ENCODE measurements at places on chromosomes 11 and 22.
A peak's percentile ranks its signal among the peaks of the same experiment; 100 is the strongest.

- no peak for DNase-seq
These were observed 25.2 kb upstream of the PTPRJ start for GRCh38 chr11:47955061-47955755.

GRCh38 chr11:68950270-68950669, 30.5 kb downstream of the MRGPRD start:
- DNase-seq, result no peak

- no peak for DNase-seq
These were observed 13.2 kb downstream of the PHLDB1 start for GRCh38 chr11:118620529-118621070.

- DNase-seq, result peak; percentile 37
These were observed 26.2 kb downstream of the TCP11L1 start for GRCh38 chr11:33065445-33066178.

DNA sequence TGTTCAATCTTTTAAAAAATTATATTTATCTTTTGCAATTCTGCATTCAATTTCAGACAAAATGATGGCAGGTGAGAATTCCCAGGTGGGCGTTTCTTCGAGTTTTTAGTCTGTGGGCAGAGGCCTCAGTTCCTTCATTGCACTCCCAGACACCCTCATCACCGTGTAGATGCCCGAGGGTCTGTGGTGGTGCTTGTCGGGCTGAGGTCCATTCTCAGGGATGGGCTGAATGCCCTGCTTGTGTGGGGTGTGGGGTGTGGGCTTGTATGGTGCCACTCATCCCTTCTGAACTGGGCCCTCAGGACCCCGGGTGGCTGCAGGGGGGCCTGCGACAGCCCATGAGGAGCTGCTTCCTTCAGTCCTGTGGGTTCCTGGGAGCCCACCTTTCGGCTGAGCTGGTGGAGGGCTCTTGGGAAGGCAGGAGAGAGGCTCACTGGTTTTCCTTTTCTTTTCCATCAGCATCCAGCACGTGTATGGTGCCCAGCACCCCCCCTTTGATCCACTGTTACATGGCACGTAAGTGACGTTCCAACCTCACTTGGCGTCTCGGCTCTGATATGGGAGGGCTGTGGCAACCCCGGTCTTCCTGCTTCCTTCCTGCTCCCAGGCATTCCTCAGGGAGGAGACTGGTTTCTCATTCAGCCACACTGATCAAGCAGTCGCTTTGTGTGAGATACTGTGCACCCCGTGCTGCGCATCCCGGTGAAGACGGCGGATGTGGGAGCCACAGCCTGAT, 29.8 kb downstream of the TBC1D22A start:
- DNase-seq, result no peak

GRCh38 chr11:34798985-34799384, 117.2 kb downstream of the APIP start:
- DNase-seq, result no peak

DNA sequence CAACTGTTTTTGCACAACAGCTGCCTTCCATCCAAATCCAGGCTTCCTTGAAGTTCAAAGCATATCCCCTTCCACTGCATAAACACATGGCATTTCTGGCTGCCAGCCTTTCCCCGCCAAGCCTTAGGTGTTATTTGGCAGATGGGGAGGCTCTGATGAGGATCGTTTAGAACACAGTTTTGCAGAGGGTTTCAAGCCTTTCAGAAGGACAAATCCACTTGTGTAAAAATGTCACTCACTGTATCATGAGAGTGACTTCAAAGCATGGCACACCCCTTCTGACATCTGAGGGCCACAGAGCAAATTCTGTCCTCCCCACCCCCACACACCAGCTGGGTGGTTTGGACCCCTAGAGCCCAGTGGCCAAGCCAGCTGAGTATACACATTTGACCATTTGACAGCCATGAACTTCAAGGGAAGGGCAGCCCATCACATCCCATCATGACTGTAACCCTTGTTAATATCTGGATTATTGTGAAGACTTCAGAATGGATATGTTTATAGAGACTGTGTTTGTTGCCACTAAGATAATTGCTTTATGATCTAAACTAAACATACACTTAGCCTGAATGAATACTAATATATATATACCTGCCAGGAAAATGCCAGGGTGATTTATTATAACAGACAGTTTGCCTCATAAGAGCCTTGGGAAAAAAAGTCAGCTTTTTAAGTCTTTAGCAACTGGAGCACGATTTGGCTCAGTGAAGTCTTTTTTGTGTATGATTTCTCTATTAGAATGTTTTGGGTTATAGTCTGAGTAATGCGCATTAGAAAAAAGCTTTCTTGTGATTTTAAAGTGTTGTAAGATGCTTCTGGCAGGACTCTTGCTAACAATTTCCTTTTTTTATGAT, 31.9 kb downstream of the FBLN1 start:
- DNase-seq, result no peak

- DNase-seq, result no peak
These were observed 59.6 kb downstream of the MAPK1 start for GRCh38 chr22:21807544-21808529.

DNA sequence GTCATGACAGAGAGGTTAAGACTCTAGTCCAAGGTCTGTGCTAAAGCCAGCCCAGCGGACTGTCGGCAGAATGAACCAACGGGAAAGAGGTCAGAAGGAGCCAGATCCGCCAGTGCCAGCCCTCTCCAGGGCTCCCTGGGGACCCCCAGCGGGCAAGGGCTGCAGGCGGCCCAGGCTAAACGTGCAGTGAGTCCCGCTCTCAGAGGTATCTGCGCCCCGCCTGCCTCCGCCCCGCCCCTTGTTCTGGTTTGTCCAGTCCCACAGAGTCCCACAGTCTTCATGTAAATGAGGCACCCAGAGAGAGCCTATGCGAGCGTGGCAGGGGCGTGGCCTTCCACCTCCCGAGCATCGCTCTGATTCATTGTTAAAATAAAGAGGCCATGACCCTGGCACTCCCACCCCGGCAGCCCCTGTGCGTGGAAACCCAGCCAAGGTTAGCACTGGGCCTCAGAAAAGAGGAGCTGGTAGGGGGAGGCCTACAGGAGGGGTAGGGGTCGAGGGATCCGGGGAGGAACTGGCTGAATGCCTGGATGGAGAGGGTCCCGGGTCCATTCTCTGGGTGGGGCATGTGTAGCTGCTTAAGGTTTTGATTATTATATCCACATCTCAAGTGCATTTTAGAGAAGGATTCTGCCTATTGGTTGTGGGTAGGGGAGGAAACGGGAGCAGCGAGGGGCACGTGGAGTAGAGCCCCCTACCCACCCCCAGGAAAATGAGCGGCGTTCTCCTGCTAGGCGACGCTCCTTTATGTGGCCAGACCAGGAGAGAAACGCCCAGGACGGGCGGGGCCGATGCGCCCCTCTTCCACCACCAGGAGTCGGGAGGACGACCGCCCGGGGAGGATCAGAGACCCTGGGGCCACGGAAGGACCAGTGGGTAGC, at the start of gene TRIOBP:
Gene TRIOBP, plus strand, starts transcription at position 392 of the 881 bp plus-strand sequence. CDS start 4,318 bp downstream, outside the sequence.
- peak; percentile 67 for DNase-seq

GRCh38 chr11:21614961-21615360, 577.9 kb upstream of the ANO5 start:
- no peak for DNase-seq

- DNase-seq, result no peak
These were observed 53.3 kb downstream of the TPBGL start for GRCh38 chr11:75293903-75294302.

- no peak for DNase-seq
These were observed 13.3 kb upstream of the CD81 start for GRCh38 chr11:2363577-2364370.

DNA sequence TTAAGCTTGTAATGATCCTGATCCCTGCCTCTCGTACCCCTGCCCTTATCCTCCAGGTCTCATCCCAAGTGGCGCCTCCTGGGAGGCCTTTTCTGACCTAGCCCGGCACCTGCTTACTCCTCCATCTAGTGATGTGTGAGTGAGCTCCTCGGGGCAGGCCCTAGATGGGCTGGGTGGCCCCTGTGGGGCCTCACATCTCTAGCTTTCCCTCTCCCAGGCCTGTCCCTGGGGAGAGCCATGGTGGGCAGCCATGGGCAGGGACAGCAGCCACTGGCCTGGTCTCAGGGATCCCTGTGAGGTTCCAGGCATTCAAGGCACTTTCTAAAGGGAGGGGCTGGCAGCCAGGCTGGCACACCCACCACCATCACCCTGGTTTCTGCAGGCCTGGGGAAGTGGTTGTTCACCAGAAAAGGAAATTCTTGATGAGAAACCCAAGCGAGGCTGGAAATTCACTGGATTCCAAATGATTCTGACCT, 27.9 kb downstream of the GNAZ start:
- DNase-seq, result no peak

- no peak for DNase-seq
These were observed 175.9 kb downstream of the NTM start for GRCh38 chr11:131546218-131546895.

GRCh38 chr11:103545551-103545950, 436.3 kb downstream of the DYNC2H1 start:
- no peak for DNase-seq

DNA sequence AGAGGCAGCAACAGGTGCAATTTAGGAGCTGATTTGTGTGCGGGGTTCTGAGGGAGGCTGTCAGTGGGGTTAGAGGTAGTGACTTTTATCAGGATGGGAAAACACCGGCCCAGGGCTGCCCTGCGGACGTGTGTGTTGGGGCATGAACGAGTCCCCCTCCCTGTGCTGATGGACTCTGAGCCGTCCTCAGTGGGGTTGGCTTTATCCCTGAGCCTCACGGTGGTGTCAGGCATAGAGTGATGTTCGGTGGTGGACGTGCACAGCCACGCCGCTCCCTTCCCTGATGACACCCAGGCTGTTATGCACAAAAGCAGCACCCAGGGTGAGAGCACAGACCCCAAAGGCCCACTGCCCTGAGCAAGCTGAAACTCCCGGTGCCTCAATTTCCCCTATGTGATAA, 809.1 kb downstream of the BRD1 start:
- no peak for DNase-seq

- no peak for DNase-seq
These were observed 237.9 kb downstream of the LUZP2 start for GRCh38 chr11:24734742-24735237.

- no peak for DNase-seq
These were observed 66.0 kb downstream of the FEZ1 start for GRCh38 chr11:125429807-125430678.

- DNase-seq, result no peak
These were observed 43.4 kb downstream of the GUCY1A2 start for GRCh38 chr11:106974831-106975230.

GRCh38 chr22:31919730-31920129, 24.6 kb upstream of the YWHAH start:
- no peak for DNase-seq

DNA sequence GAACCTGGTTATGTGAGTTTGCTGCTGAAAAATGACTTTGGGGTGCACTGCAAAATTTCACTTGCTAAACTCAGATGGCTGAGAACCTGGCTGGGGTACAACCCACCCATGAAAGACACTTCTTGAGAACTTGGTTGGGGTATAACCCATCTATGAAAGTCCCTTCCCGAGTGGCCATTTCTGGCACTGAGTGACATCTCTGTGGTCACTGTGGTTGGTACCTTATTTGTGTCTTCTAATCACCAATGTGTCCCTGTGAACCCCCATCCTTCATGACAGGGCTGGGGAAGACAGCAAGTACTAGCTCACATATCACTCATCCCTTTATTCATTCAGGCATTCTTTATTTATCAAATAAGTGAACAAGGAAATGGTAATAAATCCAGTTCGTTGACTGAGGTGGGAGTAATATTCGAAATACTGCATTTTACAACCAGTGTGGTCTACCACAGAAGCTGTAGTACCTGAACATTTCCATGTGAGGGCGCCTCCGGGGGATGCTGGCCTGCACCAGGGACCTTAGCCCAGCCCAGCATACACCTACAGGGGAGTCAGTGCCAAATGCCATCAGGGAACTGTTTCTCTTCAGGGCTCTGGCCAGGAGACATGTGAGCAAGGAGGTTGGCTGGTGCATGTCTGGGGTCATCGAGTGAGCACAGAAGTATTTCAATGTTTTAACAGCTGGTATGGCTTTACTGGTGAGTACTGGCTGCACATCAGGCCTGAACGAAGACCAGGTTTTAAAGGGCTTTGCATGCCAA, 122.1 kb downstream of the CSNK2A3 start:
- DNase-seq, result no peak

- no peak for DNase-seq
These were observed 112.1 kb downstream of the TRIM29 start for GRCh38 chr11:120025606-120026335.

DNA sequence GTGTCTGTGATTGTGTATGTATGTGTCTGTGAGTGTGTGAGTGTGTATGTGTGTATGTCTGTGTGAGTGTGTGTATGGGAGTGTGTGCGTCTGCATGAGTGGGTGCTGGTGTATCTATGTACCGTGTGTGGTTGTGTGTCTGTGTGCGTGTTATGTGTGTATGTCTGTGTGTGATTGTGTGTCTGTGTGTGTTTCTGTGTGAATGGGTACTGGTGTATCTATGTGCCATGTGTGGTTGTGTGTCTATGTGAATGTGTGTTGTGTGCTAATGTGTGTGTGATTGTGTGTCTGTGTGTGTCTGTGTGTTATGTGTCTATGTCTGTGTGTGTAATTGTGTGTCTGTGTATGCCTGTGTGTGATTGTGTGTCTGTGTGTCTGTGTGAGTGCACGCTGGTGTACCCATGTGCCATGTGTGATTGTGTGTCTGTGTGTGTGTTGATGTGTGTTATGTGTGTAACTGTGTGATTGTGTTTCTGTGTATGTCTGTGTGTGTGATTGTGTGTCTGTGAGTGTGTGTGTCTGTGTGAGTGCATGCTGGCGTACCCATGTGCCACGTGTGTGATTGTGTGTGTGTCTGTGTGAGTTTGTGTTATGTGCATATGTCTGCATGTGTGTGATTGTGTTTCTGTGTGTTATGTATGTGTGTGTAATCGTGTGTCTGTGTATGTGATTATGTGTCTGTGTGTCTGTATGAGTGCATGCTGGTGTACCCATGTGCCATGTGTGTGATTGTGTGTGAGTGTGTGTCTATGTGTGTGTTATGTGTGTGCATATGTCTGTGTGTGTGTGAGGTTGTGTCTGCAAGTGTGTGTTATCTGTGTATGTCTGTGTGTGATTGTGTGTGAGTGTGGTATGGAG, 6.8 kb upstream of the CACNA1I start:
- DNase-seq, result no peak

DNA sequence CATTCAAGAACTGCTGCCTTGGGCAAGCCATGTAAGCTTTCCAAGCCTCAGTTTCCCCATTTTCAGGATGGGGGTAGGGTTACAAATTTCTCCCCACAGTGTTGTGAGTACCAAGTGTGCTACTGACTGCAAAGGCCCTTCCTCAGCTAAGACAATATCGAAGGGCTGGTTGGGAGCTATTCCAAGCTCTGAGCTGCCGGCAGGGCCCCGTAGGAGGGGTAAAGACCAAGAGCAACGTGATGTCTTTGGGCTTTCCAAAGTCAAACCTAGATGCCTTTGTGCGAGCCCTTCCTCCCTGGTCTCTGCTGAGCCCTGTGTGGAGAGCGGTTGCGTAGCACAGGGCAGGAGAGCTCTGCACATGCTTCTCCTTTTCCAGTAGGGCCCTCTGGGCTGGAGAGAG, 29.3 kb downstream of the PKNOX2 start:
- DNase-seq, result no peak

DNA sequence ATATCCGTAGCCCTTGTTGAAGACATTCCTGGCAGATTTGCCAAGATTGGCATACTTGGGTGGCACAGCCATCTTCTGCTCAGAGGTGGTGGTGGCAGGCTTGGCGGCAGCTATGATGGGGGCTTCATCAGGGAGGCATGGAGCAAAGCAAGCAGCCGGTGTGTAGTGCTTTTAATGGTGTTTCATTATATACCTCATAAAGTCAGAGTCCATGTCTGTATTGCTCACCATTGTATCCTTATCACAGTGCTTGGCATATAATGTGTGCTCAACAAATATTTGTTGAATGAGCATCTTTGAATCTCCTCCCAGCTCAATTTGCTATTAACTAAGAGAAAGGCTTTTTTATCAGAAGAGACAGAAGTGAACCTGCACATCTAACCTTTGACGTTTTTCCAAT, 7.8 kb upstream of the DNHD1 start:
- DNase-seq, result no peak

GRCh38 chr22:35995772-35996171, 32.9 kb downstream of the RBFOX2 start:
- DNase-seq, result no peak
